ENCODE measurements at places on chromosomes 5 and 9.
A peak's percentile ranks its signal among the peaks of the same experiment; 100 is the strongest.

DNA sequence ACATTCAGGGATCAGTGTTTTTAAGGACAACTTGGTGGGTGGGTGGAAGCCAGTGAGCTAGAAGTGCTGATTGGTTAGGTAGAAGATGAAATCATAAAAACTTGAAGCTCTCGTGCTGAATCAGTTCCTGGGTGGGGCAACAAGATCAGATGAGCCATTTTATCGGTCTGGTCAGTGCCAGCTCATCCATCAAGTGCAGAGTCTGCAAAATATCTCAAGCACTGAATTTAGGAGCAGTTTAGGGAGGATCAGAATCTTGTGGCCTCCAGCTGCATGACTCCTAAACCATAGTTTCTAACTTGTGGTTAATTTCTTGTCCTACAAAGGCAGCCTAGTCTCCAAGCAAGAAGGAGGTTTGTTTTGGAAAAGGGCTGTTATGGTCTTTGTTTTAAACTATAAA, 166.4 kb downstream of the FAM170A start:
- no peak for DNase-seq

DNA sequence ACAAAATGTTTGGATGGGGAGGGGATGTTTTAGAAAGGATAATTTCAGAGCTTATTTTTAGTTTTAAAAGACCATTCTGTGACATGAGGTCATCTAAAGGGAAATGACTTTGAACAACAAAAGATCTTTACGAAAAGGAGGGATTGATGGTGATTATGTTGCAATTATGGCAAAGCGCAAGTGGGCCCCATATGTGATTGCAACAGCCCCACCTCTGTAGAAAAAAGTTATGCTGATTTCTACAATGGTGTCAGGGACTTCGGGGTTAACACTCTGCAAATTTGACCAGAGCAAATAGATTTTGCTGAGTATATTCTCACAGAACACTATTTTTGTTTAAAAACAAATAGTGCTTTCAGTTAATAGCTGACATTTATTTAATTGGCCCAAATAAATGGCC, 312.8 kb downstream of the NSG2 start:
- DNase-seq: no peak

DNA sequence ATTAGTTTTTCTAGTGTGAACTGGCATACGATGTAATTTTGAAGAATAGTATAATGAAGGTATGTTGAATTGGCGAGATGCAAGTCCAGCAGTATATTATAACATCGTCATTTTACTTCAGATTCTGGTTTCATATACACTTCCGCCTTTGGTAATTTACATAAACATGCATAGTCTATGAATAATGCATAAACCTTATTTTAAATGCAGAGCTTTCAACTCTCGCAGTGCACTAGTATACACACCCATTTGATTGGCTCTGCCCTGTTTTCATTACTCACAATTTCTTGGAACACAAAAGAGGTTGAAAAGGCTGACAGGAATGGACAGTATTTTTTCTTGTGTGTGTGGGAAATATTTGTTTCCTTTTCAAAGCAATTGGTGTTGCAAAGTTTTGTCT, 128.9 kb upstream of the CCNH start:
- DNase-seq: no peak

GRCh38 chr5:145775893-145776444, 59.2 kb downstream of the PRELID2 start:
- no peak for DNase-seq

DNA sequence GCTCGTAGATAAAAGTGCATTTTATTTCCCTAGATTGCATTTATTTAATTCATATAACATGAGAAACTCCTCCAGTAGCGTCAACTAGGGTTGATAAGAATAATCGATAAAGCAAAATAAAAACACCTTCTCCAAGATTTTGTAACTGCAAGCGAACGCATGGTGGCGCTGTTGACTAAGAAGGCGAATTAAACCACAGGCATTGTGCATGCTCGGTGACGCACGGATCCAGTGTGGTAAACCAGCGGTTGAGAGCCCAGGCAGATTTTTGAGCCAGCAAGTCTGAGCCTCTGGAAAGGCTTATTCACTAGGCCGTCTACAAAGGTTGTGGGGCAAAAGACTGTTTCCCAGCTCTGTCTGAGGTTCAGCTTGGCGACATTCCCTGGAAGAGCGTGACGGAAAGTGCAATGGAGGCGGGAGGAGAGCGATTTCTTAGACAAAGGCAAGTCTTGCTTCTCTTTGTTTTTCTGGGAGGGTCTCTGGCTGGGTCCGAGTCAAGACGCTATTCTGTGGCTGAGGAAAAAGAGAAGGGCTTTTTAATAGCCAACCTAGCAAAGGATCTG, at the start of gene PCDHB3:
Gene PCDHB3, plus strand, starts transcription at position 231 of the 563 bp plus-strand sequence. Its CDS starts 177 bp downstream, at position 408.
- DNase-seq: peak; percentile 51

DNA sequence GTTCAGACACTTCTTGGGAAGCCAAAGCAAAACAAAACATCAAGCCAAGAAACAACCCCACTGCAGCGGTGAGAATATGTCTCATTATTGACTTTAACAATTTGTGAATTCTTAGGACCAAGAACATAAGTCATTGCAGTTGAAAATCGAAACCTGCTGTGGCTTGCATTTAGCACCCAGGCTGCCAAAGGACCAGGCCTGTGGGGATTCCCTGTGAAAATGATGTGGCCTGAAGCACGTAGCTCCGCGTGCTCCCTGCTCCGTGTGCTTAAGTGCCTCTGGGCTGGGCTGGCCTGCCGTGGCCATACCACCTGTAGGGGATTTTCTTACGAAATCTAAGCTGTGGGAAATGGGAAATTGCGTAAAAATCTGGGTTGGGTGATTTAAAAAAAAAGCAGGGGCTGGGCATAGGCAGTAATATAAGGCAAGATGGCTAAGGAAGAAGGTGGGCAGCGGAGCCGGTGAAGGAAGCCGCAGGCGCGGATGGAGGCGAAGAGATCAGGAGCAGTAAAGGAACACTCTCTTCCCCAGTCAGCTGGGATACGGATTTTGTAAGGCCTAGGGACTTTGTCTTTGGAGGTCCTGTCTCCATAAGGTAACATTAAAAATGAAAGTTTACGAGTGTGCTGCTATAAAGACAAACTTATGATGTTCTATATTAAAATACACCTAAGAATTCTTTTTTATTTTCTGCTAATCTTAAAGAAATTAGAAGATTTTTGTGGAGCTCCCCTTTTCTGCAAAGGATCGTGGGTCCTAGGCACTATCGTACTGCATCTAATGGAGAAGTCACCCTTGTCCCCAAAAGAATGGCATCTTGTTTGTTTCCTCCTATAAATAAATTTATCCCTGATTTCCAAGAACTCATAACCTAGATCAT, 189.6 kb upstream of the SEMA6A start:
- no peak for DNase-seq

DNA sequence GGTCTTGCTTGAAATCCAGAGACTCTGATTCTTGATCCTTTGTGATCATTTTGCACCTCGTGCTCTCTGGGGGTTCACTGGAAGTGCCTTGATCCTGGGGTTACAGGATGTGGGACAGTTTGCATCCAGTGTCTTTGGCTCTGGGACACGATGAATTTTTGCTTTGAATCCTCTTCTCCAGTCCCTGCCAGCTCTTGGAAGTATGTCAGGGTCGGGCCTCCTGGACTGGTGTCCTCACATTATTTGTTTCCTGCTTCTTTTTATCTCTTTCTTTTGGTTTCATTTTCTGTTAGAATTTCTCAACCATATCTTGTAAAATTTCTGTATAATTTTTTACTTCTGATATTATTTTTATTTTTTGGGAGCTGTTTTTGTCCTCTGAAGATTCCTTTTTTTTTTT, 34.2 kb downstream of the SECISBP2 start:
- no peak for DNase-seq

DNA sequence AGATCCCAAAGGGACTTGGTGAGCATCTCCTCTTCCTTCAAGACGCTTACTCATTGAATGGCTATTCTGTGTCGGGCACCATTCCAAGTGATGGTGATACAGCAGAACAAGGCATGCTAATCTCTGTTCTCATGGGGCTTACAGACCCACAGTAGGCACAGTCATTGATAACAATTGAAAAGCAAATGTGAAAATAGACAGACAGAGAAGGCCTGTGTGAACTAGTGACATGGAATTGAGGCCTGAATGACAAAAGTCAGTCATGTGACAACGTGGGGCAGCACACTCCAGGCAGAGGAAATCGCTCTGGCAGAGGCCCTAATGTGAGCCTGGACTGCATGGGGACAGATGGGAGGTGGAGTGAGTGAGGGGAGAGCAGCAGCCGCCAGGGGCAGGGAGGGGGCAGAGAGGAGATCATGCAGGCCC, 70.7 kb upstream of the CPLX2 start:
- DNase-seq: no peak

- no peak for DNase-seq
Observed at GRCh38 chr9:6078382-6079105, 63.1 kb upstream of the RANBP6 start.

- peak; percentile 68 for DNase-seq
Observed at GRCh38 chr9:126500600-126501382, 112.9 kb upstream of the LMX1B start.

- no peak for DNase-seq
Observed at GRCh38 chr9:37936965-37937364, 33.0 kb upstream of the SLC25A51 start.

GRCh38 chr9:136255166-136255538, 9.5 kb upstream of the QSOX2 start:
- DNase-seq: no peak

DNA sequence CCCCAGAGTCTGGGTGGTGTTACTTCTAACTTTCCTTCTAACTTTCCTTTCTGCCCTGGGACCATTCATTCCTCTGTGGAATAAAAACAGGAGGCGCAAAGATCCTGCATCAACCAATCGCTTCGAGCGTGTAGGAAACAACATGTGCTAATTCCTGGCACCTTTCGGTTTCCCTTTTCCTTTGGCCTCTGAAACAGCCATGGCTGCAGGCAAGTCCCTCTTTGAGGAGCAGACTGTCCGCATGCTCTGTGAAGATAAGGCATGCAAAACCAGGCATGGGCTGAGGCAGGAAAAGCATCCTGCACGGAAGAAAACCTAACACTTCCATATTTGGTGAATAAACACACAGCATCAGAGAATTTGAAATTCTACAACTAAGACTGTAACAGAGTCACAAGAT, 128.3 kb downstream of the HSD17B3 start:
- no peak for DNase-seq

DNA sequence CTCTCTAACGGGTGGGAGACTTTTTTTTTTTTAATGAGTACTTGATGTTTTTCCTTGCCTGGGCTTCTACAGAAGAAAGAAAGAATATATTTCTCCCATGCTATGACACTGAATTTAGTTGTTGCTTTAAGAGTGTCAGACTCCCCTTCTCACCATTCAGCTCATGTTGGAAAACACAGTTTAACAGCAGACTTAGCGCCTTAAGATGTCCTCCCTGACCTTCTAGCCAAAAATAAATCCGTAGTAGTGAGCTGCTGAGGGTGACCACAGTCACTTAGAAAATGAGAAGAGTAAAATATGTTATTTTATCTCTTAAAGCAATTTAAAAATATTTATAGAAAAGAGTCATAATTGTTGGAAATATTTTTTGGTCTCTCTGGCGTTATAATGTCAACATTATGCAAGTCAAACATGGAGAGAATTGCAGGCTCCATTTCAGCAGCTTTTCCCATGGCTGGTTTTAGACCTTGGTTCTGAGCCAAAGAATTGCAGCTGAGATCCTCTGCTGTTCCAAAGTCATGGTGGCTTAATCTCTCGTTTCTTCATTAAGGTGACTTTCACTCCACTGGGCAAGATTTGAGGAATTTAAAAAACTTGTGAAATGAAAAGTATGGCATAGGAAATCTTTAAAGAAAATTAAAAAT, 143.5 kb downstream of the GHR start:
- DNase-seq: no peak

- peak; percentile 61 for DNase-seq
Observed at GRCh38 chr9:114339130-114339908, 9.7 kb downstream of the ORM2 start.

GRCh38 chr9:108609897-108610253, 245.9 kb downstream of the ACTL7B start:
- DNase-seq: no peak

DNA sequence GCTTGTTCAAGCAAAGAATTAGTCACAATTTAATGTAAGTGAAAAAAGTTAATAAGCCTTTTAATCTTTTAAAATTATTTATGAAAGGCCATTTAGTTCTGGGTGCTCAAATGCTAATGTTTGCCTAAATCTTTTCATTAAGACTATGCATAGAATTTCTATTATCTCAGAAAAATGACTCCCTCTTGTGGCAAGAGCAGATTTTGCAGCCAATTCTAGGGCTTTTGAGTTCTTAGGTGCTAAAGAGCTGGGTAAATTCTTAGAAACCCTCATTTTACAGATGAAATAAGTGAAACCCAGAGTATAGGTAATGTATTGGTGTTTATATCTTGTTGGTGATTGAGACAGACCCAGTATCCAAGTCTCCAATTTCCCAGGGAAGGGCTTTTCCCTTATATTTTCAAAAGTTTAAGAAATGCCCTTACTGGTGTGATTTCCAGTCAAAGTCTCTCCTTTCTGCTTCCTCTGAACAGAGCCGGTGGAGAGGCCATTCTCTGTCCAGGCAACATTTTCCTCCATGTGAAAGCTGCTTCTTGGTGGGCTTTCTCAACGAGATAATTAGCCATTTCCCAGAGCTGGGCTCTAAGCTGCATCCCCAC, 24.1 kb upstream of the PCSK5 start:
- DNase-seq: peak; percentile 46

GRCh38 chr9:107044872-107045271, 181.9 kb downstream of the ZNF462 start:
- peak; percentile 0 for DNase-seq

GRCh38 chr9:83969602-83970001, 10.4 kb downstream of the HNRNPK start:
- no peak for DNase-seq

DNA sequence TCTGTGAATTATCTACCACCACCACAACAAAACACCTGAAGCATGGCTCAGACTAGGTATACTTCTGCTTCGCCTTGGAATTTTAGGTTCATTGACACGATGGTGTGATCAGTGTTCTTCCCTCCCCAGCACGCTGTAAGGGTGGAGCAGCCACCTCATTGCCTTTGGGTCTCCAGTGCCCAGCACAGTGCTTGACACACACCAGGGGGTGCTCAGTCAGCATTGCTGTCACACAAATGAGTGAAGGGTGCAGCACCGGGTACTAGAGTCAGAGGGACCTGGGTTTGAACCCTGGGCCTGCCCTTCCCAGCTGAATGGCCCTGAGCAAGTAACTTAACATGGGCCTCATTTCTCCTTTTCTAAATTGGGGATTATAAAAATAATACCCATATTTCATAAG, 9.9 kb upstream of the ANGPTL2 start:
- no peak for DNase-seq

Measured in stimulated activated CD4-positive, alpha-beta T cell treated with anti-CD3 and anti-CD28 coated beads, Interleukin-2, amount 100 ng/mL, for 48 hours (primary cell).